Stimulated activated CD8-positive, alpha-beta memory T cell treated with anti-CD3 and anti-CD28 coated beads, Interleukin-2, amount 100 ng/mL, for 1 hour (primary cell): ENCODE measurements at places on chromosomes 16 and 17.

DNA sequence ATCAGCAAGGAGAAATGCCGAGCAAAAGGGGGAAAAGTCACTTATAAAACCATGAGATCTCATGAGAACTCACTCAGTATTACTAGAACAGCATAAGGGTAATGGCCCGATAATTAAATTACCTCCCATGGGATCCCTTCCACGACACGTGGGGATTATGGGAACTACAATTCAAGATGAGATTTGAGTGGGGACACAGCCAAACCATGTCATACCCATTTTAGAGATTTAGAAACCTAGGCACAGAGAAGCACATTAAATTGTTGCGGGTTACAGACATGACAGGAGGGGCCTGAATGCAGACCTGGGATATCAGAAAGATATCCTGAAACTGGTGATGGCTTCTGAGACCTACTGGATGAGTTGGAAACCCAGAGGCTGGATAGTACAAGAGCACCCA, 20.1 kb downstream of the ARHGAP17 start:
- DNase-seq = no peak

DNA sequence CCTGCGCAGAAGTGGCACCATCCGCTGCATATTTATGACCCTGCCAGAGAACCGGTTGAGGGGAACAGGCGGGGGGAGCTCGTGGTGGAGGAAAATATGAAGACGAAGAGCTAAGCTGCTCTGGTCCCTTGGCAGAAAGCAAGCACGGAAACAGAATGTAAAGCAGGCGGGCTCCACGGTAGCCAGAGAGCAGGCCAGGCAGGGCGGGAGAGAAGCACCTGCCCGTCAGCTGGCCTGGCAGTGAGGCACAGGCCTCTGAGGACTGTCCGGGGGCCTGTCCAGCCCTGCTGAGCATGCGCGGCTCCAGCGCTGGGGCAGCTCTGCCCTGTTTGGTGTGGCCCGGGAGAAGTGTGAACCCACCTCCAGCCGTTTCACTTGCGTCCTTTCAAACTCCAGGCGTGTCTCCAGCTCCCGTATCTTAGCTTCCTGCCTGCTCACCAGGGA, 46.7 kb downstream of the PIPOX start:
- no peak for DNase-seq

DNA sequence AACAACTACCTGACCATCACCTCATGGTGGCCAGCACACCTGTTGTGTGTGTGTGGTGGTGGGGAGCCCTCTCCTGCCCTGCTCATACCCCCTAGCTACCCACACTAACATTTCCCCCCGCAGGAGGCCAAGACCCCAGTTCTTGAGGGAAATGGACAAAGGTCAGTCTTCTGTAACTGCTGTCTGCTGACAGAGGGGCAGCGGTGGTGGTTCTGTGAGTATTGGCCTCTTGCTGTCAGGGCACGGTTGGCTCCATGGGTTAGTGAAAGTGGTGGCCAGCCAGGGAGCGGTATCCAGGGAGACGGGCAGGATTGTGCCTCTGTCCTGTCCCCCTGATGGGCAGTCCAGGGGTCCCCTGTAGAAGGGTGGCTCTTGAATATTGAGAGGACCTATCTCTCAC, 26.2 kb downstream of the ZNF778 start:
- DNase-seq = no peak

DNA sequence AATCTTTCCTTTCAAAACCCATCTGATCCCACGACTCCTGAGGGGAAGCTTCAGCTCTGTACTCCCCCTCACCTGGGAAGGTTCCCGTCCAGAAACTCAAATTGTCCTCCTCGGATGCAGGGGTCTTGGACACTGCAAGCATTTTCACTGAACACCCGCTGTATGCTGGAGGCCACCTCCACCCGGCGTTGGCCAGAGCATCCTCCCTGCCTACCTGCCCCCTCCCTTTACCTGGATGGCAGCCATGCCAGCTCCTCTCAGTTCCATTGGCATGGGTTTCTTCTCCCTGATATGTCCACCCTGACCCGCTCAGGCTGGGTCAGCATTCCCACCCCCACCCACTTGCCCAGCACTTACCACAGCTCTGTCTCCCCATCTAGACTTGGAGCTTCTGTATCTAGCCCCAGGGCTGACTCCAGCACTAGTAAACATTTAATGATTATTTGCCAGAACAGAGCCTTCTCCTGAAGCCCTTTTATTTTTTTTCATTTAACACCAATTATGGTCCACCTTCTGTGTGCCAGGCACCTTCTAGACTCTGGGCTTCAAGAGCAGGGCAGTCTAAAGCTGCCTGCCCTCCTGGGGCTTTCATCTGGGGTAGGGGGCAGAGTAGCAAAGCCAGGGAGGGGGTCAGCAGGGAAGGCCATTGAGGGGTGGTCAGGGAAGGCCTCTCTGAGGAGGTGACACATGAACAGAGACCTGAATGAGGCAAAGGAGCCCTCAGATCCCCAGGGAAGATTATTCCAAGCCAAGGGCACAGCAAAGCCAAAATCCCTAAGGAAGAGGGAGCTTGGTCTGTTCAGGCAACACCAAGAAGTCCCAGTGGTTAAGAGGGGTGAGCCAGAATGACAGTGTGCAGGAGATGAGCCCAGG, 8.9 kb upstream of the KRT19 start:
- DNase-seq = no peak

GRCh38 chr17:17851103-17852002, 14.6 kb upstream of the SREBF1 start:
- no peak for DNase-seq

DNA sequence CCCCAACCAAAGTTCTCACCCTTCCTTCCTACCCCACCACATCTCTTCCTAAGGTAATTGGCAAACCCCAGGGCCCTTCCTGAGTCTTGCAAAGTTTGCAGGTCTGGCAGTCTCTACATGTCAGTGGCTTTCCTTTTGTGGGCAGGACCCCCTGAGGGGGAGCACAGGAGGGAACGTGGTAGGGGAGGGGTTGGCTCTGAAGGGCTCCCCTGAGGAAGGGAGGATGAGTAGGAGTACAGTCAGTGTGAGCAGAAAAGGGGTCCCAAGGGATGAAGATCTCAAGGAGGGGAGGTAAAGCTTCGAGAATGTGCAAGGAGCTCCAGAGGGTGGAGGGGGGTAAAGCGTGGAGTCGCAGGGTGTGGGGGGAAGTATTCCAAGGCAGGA, 206.9 kb downstream of the RAB11FIP4 start:
- no peak for DNase-seq

DNA sequence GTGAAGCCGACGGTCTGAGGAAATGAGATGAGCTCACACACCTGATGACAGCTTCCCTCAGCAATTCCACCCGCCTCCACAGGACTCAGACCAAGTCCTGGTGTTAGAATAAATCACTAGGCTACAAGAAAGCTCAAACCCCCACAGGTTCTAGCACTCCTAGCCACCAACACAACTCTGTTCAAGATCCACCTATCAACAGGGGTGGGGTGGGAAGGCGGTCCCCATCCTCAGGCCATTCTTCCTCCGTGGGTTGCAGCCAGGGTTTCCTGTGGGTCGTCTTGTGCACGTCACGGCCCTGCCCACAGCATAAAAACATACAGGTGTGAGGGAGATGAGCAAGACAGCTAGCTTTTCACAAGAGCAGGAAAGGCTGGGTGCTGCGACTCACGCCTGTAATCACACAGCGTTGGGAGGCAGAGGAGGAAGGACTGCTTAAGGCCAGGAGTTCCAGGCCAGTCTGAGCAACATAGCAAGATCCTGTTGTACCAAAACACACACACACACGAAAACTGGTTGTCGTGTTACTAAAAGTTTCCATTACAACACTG, 81.1 kb downstream of the ANKRD11 start:
- DNase-seq = peak; percentile 39

DNA sequence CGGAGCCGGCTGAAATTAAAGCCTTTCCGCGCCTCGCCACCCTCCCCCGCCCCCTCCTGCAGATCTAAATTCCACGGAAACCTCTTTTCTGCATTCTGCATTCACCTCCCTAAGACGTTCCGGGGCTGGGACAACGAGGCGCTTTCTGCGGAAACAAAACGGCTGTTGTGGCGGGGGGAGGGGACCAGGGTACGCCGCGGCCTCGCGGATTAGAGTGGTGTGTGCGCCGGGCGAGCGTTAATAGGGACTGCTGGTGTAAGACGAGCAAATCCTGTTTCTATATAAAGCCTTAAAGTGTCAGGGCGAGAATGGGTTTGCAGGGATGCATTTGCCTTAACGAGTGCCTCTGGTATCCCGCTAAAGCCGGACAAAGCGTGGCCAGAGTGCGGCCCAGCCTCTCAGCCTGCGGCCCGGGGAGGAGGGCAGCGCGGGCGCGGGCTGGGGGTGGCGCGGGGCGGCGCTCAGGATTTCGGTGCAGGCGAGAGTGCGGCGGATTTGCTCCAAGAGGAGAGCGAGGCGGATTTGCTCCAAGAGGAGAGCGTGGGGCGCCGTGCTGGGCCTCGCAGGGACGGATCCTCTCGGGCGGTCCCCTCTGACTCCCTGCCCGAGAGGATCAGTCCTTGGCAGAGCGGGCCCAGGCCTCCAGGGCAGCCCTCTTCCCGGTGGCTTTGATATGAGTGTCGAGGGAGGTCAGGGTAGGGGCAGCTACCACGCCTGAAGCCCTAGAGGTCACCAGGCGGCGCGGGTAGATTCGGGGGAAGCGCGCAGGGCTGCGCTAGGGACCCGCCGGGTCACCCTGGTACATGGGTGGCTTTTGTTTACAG, 5.1 kb downstream of the BAHCC1 start:
- DNase-seq = no peak

- DNase-seq = no peak
These were observed 772 bp downstream of the NTN1 start for GRCh38 chr17:9021992-9022572.

DNA sequence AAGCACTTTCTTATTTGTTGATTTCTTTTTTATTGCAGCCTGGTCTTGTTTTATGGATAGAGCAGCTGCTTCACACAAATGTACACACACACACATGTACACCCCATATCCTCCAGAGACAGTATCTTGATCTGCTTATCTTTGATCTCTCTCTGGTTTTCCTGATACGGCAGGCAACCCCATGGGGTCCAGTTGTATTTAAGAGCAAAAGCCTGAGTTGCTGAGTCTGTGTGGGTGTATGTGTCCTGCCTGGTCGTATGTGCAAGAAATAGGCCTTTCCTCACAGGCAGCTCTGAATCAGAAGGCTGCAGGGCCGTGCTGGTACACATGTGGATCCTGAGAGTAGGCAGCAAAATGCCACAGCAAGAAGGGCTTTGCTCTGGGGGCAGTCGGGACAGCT, 14.6 kb upstream of the LGALS9 start:
- DNase-seq = no peak

GRCh38 chr17:55434721-55435120, 13.1 kb upstream of the MMD start:
- DNase-seq = no peak

- DNase-seq = no peak
These were observed 30.9 kb downstream of the TMEM204 start for GRCh38 chr16:1564325-1564724.

DNA sequence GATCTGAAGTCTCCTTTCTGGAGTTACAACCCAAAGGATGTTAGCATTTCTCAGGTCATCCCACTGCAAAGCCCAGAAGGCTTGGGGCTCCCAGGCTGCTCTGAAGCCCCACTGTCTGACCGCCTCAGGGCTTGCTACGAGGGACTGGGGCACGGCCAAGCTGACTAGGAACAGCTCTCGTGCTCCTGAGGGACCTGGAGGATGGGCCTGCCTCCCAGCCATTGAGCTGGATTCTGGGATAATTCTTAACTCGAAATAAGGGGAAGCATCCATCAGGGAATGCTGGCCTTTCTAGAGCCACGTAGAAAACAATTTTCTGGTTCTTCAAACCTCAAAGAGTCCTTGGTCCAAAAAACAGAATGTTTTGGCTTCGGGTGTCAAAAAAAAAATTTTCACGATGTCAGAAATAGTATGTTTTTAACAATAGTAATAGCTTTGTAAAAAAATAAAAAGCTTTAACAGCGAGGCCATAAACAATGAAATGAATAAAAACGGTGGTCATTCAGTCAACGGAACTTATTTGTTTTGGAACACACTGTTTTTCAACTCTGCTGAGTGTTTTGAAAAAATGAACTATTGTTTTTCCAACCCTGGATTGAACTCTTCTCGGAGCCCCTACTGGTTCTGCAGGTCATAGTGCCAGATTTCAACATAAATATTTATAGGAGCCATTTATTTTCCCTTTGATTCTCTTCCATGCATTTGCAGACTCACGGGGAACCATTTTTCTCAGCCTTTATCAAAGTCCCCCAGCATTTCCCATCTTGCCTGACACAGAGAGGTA, 16.4 kb upstream of the HERPUD1 start:
- DNase-seq = no peak

DNA sequence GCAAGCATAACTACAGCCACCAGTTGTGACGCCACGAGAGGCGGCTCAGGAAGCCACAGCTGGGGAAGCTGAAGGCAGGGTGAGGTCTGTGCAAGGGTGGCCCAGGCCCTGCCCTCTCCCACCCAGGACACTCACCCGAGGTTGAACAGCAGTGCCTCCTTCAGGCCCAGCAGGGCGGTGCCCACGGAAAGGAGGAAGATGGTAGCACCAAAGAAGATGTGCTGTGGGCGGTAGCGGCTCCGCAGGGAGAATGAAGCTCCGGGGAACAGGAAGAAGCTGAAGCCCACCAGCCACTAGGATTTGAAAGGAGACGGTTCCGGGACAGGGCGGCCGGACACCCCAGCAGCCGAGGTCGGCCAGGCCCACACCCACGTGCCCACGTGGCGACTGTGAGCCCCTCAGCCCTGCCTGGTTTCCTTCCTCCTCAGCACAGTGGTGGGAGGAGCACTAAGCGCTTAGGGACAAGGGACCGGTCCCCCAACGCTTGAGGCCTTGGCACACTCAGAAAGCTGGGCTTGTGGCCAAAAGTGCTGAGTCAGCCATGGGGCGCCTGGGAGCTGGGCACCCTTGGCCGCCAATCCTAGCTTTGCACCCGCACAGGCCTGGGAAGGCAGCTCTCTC, 11.0 kb downstream of the CYB561 start:
- DNase-seq = no peak
